ENCODE measurements at places on chromosomes 11 and 22.
A peak's percentile ranks its signal among the peaks of the same experiment; 100 is the strongest.

GRCh38 chr11:17736930-17737817 is 2.6 kb downstream of the KCNC1 start:
- DNase-seq = no peak

DNA sequence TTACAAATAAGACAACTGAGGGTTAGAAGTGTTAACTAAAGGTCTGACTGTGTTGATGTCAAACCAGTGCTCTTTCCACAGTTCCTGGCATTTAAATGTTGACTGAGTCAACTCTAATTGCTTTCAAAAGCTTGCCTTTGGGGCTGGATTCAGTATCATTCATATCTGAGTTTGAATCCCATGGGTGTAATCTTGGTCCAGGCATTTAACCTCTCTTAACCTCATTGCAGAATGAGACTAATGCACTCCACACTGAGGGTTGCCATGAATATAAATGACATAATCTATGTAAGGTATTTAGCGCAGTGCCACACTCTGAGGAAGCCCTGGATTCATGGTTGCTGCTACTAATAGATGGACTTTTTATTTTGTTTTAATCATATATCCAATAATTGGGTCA is 274.3 kb downstream of the DDX10 start:
- no peak for DNase-seq

DNA sequence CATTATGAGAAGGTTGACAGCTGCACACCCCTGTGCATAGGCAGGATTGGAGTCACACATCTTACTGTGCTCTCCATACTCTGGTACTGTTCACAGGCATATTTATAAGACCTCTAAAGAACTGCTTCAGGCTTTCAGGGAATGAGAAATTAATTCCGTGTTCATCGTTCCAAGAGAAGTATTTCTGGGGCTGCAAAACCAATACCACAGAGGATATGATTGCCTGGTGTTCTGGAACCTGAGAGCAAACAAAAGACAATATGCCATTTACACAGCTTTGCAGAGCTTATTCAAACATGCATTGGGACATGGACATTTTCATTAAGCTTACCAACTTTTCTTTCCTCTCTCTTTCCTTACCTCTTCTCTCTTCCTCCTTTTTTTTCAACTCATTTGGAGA is 388.7 kb downstream of the NTM start:
- DNase-seq = no peak

DNA sequence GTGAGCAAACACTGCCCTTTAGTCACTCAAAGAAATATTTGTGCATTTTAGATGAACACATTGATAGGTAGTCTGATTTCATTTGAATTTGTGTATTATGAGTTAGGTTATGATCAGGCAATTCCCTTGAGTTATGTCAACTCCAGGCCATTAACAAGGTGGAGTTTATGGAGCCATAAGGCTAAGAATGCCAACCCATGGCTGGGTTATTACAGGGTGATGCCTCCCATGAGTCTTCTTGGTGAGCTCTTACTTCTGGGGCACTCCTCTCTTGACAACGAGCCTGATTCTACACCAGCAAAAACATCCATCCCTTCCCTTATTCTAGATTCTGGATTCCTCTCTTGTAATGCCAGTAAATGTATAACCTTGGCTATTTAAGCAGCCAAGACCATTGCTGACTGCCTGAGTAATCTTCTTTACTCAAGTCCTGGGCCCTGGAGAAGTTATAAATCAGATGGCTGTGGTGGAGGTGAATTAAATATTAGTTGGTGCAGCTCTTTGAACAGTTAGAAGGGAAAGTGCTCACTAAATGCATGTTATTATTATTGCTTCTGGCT is 645.7 kb upstream of the TENM4 start:
- no peak for DNase-seq

DNA sequence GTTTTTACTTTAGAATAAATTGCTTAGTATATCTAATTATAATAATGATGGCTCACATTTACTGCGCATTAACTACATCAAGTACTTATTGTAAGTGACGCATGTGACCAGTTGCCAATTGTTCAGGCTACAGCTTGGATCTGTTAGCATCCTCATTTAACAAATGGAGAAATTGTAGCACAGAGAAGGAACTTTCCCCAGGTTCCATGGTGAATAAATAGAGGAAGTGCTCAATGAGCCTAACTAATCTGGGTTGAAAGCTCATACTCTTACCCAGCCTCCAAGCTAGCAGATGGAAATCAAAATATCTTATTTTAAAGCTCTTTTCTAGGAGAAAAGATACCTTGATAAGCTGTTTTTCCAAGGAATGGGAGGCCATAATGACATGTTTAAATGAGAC is 19.8 kb downstream of the MMP27 start:
- DNase-seq = no peak

- DNase-seq = no peak
These were observed 897 bp downstream of the PNPLA5 start for GRCh38 chr22:43890901-43891331.

- no peak for DNase-seq
These were observed 5.9 kb downstream of the OOSP1 start for GRCh38 chr11:59943997-59944714.

- DNase-seq = no peak
These were observed 104.2 kb upstream of the SORL1-AS1 start for GRCh38 chr11:121556937-121557336.

- DNase-seq = no peak
These were observed 36.4 kb upstream of the E2F8 start for GRCh38 chr11:19276859-19277808.

DNA sequence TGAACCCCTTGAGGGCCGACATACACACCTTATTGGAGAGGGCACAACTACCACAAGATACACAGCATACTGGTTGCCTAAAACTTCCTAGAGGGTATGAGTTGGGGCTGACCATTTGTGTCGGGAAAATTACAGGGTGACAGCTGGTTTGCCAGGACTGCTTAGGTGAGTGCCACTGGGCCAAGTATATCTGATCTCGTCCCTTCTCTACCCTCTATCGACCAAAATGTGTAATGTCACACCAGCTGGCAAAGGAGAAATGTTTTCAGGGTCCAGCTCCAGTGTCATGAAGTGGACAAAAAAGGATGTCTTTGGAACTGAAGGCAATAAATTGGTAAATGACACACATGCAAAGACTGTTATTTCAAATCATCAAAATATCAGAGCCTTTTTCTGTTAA is 126.1 kb downstream of the PGR start:
- no peak for DNase-seq

DNA sequence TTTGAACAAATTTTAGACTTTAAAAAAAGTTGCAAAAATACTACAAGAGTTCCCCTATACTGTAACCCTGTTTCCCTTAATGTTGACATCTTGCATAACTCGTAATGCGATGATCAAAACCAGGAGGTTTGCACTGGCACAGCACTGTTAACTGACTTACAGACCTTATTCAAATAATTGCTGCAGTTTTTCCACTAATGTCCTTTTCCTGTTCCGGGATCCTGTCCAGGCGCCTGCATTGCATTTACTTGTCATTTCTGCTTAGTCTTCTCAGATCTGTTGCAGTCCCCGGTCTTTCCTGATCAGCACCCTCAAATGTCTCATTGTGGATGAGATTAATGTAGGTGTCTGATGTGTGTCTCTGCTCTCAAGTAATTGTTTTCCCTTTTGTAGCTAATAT is 32.0 kb downstream of the APLP2 start:
- DNase-seq = no peak

- no peak for DNase-seq
These were observed 45.0 kb downstream of the ST3GAL4 start for GRCh38 chr11:126400479-126400878.

DNA sequence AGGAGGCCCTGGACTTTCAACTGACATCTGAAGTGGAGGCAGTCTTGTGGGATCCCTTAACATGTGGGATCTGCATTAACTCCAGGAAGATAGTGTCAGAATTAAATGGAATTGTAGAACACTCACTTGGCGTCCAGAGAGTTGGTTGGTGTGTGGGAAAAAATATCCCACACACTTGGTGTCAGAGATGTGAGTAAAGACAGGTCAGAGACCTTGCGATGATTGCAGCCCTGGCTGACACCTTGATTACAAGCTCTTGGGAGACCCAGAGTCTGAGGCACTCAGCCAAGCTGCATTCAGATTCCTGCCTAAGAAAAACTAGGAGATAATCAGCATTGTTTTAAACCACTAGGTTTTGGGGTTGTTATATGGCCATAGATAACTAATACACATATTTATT is 7.2 kb upstream of the TPCN2 start:
- no peak for DNase-seq

DNA sequence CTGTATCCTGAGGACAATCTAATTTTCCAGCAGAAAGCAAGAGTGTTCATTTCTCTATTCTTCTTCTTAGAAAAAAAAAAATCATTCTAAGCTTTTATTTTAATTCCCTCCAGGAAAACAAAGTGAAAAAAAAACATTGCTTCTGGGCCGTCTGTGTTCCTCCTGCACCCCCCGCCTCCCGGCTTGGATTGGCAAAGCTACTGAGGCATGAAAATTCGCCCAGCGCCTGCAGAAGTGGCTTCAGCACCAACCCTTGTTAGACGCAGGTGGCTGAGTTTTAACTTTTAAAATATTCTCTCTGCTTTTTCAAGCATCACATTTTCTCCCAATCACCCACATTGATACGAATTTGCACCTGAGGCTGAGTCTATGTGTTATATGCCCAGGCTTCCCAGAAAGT is 401.6 kb downstream of the BRD1 start:
- no peak for DNase-seq

DNA sequence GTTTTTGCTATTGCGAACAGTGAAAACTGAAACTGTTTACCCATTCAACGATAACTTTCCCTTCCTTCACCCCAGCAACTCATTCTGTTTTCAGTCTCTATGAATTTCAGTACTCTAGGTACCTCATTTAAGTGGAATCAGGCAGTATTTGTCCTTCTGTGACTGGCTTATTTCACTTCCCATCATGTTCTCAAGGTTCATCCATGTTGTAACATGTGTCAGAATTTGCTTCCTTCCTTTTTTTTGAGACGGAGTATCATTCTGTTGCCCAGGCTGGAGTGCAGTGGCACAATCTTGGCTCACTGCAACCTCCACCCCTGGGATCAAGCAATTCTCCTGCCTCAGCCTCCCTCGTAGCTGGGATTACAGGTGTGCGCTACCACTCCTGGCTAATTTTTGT is 23.7 kb downstream of the HTR3B start:
- DNase-seq = no peak

GRCh38 chr11:120867024-120867423 is 156.9 kb upstream of the TBCEL start:
- no peak for DNase-seq

DNA sequence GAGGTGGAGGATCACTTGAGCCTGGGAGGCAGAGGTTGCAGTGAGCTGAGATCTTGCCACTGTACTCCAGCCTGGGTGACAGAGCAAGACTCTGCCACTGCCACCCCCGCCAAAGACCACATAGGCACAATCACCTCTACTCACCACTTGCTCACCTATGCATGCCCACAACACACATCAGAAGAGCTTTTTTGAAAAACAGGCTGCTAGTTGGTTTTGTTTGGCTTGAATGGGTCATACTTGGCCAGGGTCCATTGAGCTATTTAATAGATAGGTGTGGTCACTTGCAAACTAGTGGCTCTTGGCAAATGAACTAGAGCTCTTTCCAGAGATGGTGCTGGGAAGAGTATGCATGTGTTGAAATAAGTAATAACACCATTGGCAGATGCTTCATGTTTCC is 80.1 kb downstream of the EMSY start:
- DNase-seq = peak; percentile 61

- no peak for DNase-seq
These were observed 45.3 kb downstream of the USP35 start for GRCh38 chr11:78234006-78234405.

GRCh38 chr11:124612045-124612444 is 817 bp downstream of the PANX3 start:
- no peak for DNase-seq

GRCh38 chr11:19176629-19177186 is 25.1 kb downstream of the CSRP3 start:
- DNase-seq = no peak

DNA sequence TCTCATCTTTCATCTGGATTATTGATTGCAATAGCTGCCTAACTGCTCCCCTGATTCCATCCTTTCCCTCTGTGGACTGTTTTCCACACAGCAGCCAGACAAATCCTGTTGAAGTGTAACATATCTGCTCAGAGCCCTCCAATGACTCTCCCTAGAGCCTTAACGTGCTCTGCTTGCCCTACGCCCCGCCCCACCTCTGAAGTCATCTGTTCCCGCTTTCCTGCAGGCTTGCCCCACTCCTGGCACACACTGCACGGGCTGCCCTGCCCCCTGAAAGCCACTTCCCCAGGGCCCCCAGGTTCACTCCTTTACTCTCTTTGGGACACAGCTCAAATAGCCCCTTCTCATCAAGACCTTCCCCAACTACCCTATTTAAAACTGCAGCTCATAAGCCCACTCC is 59.5 kb downstream of the NECTIN1 start:
- DNase-seq = no peak

- DNase-seq = no peak
These were observed 13.1 kb downstream of the MOV10L1 start for GRCh38 chr22:50102946-50103345.

DNA sequence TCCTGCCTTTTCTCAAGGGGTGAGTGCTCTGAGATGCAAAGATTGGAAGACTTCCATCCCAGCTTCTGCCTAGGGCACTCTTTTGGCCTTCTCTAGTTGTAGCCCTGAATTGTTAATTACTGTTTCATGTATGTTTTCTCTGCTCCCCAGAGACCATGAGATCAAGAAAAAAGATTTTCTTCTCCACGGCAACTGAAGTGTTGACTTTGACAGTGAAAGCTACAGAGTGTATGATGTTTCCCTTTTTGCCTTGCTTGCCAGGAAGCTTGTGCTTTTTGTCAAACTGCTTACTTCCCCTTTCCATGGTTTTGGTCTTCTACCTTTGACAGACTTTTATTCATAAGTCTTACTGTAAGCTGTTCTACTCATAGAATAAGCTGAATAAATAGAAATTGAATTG is 23.3 kb upstream of the EIF3D start:
- DNase-seq = no peak

DNA sequence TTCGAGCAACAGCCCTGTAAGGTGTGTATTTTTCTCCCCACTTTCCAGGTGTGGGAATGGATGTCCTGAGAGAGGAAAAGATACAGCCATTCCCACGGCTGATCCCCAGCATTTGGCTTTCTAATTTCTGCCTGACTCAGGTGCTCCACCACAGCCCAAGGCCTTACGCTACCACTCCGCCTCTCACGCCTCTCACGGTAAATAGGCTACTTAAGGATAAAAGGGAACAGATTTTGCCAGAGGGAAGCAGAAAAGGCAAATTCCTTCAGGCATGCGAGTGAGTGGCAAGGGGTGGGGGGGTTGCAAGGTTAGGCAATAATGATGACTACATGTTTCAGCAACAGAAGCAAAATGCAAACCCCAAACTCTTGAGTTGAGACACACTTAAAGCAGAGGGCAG is 9.2 kb downstream of the PVALB start:
- DNase-seq = no peak
